ENCODE measurements at places on chromosomes 2 and 18. TPM values are rescaled to one million over a fixed set of nuclear protein-coding genes. Genes with fewer than 3 reads are reported as not detected.

Gene SEH1L
- total RNA-seq, result 26.1 TPM

Gene SP5
- total RNA-seq, result not detected

Gene PLB1
- 1.3 TPM for total RNA-seq

Gene HES6
- total RNA-seq, result 7.8 TPM

Gene DSEL
- 0.44 TPM for total RNA-seq

Gene ANO7
- 2.5 TPM for total RNA-seq

Gene ARHGAP25
- total RNA-seq, result 0.22 TPM

Gene CROCC2
- not detected for total RNA-seq

Gene ATIC
- total RNA-seq, result 225 TPM

Gene ZNF521
- not detected for total RNA-seq

Gene CAPN14
- total RNA-seq, result not detected

Gene LOXHD1
- total RNA-seq, result not detected

Gene SPR
- 147 TPM for total RNA-seq

Gene C2orf66
- 0.09 TPM for total RNA-seq

Gene NTSR2
- not detected for total RNA-seq

Gene SAG
- total RNA-seq, result not detected

Gene MREG
- total RNA-seq, result 4.8 TPM

Gene CYS1
- total RNA-seq, result 0.99 TPM

Gene AFG3L2
- 36.9 TPM for total RNA-seq

Gene DPY30
- 108 TPM for total RNA-seq

Gene FAM110C
- total RNA-seq, result 0.06 TPM

Gene ZSWIM2
- total RNA-seq, result not detected

Gene TLX2
- 0.14 TPM for total RNA-seq

Gene RIOK3
- 47.7 TPM for total RNA-seq

Gene GPR75
- total RNA-seq, result 2.6 TPM

Gene SPC25
- 20.2 TPM for total RNA-seq

Gene NETO1
- not detected for total RNA-seq

Gene CD8A
- 0.29 TPM for total RNA-seq

Gene RGPD3
- total RNA-seq, result 0.19 TPM

Gene ADD2
- total RNA-seq, result 22.0 TPM

Gene ADAM23
- total RNA-seq, result 10.3 TPM

Gene TCF7L1
- total RNA-seq, result 7.2 TPM

Gene TOGARAM2
- total RNA-seq, result 0.08 TPM

Gene MPHOSPH10
- total RNA-seq, result 40.3 TPM

Gene IRS1
- total RNA-seq, result 17.0 TPM

Gene GRB14
- 5.2 TPM for total RNA-seq

Gene TANC1
- total RNA-seq, result 7.3 TPM

Gene CD28
- not detected for total RNA-seq

Gene SIX3
- total RNA-seq, result 0.57 TPM

Gene GKN1
- total RNA-seq, result 0.73 TPM

Data from A549 treated with CpdA at 1 μM for 4 hours (cell line).